ENCODE measurements at places on chromosomes 2 and 18.
A peak's percentile ranks its signal among the peaks of the same experiment; 100 is the strongest.

DNA sequence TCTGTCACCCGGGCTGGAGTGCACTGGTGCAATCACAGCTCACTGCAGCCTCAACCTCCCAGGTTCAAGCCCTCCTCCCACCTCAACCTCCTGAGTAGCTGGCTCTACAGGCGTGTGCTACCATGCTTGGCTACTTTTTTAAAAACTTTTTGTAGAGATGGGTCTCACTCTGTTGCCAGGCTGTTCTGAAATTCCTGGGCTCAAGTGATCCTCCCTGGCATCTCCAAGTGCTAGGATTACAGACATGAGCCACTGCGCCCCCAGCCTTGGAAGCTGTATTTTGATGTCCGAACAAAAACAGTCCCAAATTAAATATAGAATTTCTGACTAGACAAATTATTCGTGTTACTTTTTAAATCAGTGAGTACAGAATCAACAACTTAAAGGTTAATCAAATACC lies 97.4 kb downstream of the ZNF516 start:
- no peak for DNase-seq

DNA sequence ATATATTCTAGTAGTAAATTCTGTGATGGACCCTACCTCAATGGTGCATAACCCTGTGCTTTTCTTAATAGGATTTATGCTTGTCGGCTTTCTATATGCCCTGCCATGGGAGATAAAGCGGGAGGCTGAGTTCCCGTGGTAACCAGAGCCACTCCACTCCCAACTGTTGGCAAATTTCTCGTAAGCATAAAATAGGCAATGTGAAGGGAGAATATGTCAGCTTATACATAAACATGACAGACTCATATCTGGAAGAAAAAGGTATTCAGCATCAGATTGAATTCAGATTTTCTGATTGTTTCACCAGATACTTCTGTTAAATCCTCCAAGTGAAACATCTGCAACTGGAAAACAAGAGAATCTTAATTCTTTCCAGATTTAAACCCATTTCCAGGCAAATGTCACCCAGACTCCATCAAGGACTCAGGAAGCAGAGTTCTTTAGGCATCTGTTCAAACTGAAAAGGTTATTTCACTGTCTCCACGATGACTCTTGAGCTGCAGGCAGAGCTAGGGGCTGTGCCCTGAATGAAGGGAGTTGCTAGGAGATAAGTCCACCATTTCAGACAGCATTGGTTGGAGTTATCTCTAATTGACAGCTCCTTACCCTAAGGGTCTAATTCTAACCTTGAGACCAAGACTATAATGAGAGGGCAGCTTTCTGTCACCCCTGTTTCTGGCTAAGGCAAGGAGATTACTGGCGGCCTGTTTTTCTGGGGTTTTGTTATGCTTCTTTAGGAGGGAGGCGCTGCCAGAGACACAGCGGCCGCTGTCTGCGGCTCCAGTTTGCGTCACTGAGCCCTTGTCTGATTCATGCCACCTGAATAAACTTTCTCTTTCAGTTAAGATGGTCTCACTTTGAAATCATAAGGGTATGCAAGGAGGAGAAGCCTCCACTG lies 381.3 kb downstream of the SOX11 start:
- no peak for DNase-seq

- DNase-seq, result no peak
Observed at GRCh38 chr2:46798998-46799698, 116.5 kb downstream of the MCFD2 start.

DNA sequence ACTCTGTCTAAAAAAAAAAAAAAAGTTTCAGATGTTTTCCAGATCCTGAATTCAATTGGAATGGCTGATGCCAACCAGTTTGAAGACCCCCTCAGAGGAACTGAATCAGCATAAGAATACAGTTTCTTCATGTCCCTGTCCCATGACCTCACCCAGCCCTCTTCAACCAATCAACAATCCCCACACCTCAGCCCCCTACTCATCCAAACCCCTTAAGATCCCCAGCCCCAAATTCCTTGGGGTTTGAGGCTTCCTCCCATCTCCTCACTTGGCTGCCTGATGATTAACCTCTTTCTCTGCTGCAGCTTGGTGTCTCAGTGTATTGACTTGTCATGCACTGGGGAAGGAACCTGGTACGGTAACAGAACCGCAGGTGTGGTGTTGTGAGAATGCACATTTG lies 97.6 kb upstream of the CABLES1 start:
- no peak for DNase-seq

DNA sequence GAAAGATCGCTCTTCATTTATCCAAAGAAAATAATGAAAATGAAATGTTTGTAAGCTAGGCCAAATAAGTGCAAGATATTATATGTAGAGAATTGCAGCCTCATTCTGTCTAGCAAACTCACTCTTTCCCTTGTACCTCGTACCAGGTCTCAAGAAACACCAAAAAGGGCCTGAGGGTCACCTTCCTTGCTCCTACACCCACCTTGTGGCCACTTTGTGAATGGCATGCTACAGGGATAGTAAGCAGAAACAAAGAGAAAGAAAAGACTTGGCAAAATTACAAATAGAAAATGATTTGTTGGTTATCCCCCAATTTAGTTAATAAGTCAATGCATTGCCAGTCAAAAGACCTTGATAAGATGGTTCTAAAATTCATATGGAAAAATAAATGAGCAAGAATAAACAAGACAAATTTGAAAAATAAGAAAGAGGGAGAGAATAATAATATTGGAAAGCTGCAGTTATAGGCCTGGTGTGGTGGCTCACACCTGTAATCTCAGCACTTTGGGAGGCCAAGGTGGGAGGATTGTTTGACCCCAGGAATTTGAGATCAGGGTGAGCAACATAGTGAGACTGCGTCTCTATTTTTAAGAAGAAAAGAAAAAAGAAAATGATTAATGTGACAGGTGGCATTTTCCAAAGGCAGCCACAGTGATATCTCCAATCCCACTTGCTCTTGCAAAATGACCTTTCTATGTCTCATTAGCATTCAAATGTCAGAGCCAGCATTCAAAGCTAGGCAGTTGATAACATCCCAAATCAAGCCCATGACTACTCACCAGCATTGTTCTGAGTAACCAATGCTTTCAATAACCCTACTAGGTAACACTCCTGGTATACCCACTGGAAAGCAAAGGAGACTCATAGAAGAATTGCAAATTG lies 38.8 kb upstream of the BMP10 start:
- DNase-seq, result peak; percentile 73

DNA sequence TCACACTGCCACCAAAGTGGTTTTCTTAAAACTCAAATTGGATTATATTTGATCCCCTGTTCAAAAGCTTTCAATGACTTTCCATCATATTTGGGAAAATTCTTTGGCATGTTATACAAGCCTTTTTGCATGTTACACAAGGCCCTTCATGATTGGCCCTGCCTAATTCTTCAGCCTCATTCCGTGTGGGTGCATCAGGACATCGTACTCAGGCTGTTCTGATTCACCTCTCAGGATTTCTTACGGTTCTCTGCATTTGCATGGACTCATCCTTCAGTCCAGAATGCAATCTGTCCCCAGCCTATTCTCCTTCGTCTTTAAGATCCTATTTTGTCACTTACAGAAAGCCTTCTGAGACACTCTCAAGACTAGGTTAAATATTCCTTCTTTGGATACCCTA lies 107.8 kb downstream of the LYPD1 start:
- no peak for DNase-seq

GRCh38 chr2:203533676-203534591 lies 1.2 kb downstream of the RAPH1 start:
- no peak for DNase-seq

GRCh38 chr18:78543201-78543725 lies 436.4 kb upstream of the SALL3 start:
- no peak for DNase-seq

DNA sequence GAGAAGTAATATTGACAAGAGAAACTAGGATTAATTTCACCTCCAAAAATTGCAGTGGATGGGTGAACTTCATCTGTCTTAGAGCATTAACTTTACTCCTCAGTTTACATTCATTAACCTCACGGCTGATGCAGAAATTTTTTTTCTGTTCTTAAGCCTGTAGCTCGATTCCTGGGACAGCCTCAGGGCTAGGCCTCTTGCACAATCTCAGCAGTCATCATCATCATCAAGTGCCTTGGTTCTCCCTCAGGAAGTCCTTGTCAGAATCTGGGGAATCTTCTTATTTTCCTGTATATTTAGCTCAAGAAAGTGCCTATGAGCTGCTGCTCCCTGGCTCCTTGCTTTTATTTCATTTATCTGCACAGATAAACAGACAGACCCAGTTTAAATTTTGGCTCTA lies 1272.2 kb upstream of the LRRTM1 start:
- DNase-seq, result no peak

DNA sequence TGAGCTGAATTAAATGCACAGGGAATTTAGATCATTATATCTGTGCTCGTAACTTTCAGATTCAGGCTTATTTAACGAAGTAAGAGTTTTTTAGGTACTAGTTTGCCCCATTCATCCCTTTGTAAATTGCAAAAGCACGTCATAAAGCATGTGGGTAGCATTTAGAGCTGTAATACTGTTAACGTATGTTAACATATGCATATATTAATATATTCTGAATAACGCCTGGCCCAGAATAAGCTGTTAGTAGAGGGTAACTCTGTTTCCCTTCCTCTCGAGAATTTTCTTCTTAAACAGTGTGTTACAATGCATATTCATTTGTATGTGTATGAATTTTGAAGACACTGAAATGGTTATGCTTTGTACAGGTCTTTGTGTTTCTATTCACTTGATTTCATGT lies 30.5 kb downstream of the KDM3A start:
- no peak for DNase-seq

GRCh38 chr2:17804358-17804757 lies 11.9 kb upstream of the MSGN1 start:
- DNase-seq, result no peak

GRCh38 chr18:74197705-74198341 lies 49.5 kb downstream of the TIMM21 start:
- DNase-seq, result no peak

DNA sequence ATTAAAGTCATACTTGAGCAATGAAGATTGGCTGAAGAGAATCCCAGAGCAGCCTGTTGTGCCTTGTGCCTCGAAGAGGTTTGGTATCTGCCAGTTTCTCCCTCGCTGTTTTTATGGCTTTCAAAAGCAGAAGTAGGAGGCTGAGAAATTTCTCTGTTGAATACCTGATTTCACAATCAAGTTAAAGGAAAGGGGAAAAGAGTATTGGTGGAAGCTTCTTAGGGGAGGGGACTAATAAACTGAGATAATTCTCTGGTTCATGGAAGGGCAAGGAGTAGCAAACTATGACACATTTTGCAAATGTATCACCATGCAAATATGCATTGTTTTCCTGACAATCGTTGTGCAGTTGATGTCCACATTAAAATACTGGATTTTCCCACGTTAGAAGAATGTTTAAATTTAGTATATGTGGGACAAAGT lies at the start of gene IL1B:
Gene IL1B, minus strand, starts transcription at position 85 of the 423 bp plus-strand sequence. CDS start 550 bp downstream, outside the sequence.
- DNase-seq, result no peak

GRCh38 chr2:9188823-9189222 lies 17.8 kb upstream of the ASAP2 start:
- no peak for DNase-seq

- DNase-seq, result peak; percentile 75
Observed at GRCh38 chr2:225270861-225271260, 128.6 kb upstream of the NYAP2 start.

GRCh38 chr18:63492851-63493250 lies 16.1 kb downstream of the SERPINB5 start:
- DNase-seq, result no peak

- DNase-seq, result no peak
Observed at GRCh38 chr2:136361521-136361920, 243.6 kb upstream of the CXCR4 start.

DNA sequence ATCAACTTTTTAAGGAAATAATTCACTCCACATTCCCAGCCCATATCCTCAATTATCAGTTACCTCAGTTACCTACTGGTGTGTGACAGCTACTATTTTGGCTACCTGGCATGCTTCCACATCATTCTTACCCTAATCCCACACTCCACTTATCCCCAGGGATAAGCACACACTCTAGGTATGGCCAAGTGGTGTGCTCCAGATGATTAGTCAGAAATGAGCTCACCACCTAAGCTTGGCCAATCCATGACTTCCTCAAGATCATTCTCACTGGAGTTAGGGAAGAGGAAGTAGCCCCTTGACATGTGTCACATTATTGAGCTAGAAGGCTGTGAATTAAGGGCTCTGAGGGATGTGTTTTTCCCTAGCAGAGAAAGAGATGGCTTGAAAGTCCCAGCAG lies 20.9 kb upstream of the SMAD4 start:
- DNase-seq, result no peak

GRCh38 chr2:142873831-142874287 lies 3.6 kb upstream of the KYNU start:
- no peak for DNase-seq

GRCh38 chr2:111100765-111101162 lies 19.9 kb upstream of the BCL2L11 start:
- DNase-seq, result no peak

DNA sequence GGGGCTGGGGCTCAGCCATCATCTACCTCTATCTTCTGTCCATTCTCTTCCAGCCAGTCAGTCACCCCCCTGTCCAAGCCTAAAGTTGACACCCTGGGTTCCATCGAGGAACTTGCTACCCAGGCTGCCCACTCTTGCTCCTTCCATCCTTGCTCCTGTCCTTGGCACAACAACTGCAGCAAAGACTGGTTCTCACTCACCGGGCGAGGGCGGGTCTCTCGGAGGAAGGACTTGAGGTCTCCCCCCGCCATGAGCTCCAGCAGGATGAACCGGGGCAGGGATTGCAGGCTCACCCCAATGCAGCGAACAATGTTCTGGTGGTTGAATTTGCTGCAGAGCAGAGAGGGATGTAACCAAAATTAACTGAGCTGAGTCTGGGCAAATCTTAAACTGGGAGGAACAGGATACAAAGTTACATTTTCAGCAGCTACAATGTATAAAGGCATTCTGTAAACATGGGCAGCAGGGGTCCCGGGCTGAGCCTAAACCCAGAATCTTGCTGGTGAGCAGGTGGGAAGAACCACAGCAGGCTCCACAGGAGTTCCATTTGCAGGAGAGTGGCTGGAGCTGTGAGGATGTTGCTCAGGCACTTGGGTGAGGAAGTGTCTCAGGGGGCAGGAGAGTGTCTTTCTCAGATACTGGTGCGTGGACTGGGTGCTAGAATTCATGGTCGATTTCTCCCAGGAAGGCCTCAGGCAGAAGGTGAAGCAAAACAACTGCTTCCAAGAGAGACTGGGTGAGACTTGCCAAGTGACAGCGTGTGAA lies 105.5 kb downstream of the CLIP4 start:
- DNase-seq, result no peak

DNA sequence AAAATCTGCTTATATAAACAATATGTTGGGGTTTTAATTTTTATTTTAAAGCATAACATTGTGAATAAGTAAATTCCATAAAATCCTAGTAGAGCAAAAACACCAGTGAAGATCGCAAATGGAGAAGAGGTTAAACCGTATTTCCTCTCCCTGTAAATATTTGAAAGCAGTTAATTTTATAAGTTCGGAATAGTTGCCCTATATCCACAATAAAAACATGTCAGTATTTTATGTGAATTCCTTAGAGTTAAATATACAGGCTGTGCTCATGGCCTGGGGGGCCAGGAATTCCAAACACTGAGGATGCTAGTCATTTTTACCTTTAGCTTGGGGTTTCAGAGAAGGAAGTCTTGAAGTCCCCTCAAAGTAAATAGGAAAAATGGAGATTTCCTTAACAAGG lies 135.0 kb downstream of the FIGN start:
- no peak for DNase-seq

- no peak for DNase-seq
Observed at GRCh38 chr2:46331109-46331766, 34.0 kb downstream of the EPAS1 start.

All from HCT116 (cell line).